Vagina (tissue), 2 donors: ENCODE measurements at places on chromosomes 4 and X.

DNA sequence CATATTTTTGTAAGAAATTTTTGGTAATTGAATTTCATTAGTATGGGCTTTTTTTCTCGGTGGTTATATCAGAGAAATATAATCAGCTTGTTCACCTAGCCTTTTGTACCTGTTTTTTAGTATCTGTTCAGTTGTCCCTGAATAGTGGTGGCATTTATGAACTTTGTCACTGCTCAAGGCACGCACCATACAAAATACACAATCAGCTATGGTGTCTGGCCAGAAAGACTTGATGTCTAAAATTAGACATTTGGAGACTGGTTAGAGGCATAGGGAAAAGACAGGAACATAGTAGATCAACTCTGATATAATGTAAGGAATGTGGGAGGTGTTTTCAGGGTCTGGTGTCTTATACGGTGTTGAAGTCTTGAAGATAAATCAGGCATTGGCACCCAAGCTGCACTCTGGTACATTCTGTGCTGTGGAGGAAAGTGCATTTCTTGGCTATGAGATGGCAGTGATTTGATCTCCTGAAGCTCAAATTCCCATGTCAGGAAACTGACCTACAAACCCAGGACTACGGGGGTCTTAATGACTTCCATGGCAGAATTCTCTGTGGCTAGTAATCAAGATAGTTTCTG, 3.6 kb downstream of the ART3 start:
- no peak for DNase-seq

- DNase-seq: no peak
Observed at GRCh38 chrX:123188081-123188480, 4.0 kb downstream of the GRIA3 start.

- DNase-seq: no peak
Observed at GRCh38 chr4:121632636-121633035, 64.1 kb downstream of the ANXA5 start.

DNA sequence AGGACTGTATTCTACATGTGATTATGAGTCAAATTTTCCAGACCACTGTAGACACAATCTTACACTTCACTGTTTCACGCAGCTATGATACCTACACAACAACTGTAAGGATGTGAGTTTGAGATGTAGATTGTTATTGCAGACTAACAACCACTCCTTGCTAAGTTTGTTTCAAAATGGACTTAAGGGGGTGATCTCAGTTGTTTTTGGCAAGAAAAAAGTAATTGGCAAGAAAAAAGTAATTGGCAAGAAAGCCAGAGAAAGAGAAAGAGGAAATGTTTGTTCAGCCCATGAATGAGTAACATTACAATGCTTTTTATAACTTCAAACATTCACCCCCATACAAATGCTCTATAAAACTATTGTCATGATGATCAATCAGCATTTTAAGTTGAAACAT, 466.4 kb downstream of the DMD start:
- no peak for DNase-seq

DNA sequence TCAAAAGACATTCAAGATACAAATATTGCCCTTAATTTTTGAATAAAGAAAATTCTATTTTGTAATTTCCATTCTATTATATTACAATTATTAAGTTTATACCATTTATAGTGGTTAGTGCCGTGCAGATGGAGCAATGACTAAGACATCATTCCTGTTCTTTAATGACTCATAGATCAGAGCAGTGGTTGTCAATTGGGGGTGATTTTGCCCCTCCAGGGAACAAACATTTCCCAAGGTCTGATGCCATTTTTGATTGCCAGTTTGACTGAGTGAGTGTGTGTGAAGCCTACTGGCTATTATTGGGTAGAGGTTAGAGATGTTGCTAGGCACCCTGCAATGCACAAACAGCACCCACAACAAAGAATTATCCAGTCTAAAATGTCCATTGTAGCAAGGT, 97.9 kb upstream of the DDIT4L start:
- no peak for DNase-seq

DNA sequence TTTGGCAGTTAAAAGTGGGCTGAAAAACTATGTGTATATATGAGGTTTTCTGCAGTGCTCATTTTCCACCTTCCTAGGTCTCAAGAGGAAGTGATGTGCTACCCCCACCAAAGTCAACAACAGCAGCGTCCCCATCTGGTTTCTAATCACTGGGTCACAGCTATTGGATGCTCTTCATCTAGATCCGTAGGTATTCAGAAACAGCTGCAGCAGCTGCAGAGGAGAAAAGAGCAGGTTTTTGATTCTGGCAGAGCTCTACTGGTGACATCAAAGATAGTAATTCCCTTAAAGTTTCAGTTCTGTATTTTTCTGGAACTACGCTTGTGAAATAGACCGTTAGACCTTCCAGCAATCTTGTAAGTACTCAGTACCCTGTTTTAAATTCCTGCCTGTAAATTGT, 5.8 kb upstream of the GUCY2F start:
- no peak for DNase-seq

- no peak for DNase-seq
Observed at GRCh38 chr4:30802622-30803323, 82.6 kb downstream of the PCDH7 start.

DNA sequence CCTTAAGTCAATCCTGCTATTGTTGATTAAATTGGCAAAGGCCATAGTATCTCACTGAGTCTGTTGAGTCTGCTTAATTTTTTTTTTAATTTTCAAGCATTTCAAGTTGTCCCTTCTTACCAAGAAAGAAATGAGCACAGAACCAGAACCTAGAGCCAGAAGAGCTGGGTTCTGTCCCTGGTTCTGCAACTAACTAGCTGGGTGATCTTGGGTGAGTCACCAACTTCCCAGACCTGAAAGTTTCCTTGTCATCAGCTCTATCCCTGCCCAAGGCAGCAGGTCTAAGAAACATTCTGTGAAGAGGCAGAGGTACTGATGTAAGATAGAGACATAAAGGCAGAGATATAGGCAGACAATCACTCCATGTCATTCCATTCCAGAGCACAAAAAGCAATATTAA, 17.3 kb downstream of the TEC start:
- DNase-seq: no peak

GRCh38 chr4:124067046-124067445, 645.5 kb downstream of the ANKRD50 start:
- DNase-seq: no peak

GRCh38 chrX:122856205-122856604, 327.9 kb upstream of the GRIA3 start:
- no peak for DNase-seq

DNA sequence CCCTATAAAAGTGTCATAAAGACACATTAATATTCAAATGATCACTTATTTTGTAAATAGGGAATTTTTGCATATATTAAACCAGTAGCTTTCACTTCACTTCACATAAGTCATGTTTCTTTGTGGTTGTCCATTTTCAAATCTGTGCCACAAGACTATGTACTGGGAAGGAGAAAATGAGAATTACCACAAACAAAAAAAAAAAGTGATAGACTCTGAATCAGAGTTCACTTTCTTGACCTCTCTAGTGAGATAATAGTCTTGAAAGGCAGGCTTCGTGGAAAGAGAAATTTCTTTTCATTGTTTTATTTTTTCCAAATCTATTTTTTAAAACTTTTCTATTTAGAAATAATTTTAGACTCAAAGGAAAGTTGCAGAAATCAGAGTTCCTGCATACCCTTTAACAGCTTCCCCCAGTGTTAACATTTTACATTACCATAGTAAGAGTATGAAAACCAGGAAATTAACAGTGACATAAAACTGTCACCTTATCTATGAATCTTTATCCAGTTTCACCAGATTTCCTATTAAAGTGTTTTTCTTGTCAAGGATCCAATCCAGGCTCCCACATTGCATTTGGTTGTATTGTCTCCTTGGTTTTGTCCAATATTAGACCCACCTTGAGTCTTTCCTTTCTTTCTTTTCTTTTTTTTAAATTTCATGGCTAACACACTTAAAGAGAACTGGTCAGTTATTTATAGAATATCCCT, 215.4 kb upstream of the PGRMC2 start:
- no peak for DNase-seq

- DNase-seq: no peak
Observed at GRCh38 chrX:68307769-68308168, 125.5 kb downstream of the OPHN1 start.

DNA sequence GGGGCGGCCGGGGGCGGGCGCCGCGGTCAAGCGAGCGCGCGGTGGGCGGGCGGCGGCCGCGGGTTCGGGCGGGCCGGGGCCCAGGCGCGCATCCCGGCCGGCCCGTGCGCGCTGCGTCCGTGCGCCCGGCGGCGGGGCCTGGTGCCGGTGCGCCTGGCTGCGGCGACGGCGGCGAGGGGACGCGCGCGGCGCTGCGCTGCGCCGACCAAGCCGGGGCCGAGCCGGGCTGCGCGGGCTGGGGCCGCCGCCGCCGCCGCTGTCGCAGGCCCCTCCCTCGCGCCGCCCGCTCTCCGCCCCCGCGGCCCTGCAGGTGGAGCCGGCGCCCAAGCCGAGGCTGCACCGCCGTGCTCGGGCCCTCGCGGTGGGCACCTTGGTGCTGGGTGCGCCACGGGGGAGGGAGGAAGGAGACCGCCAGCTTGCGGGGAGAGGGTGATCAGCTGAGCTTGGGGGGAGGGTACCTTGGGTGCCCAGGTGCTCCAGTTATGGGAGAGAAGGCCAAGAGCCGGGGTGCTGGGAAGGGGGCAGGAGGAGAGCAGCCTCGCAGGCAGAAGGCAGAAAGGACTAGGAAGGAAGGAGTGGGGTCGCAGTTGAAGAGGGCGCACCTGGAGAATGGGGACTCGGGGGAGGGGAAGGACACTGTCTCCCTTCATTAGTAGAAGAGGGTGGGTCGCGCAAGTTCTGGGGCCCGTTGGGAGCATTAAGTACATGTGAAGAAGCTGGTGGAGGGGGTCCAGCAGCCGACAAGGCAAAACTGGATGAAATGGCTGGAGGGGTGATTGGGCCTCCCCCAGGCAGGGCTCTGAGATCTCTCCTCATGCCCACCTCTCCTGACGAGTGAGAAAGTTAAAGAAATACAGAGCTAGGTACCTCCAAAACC, at the start of gene PPP2R2C:
Gene PPP2R2C, minus strand, starts transcription at position 228 of the 877 bp plus-strand sequence. CDS start 385 bp downstream, outside the sequence.
- peak; percentile 65 for DNase-seq

DNA sequence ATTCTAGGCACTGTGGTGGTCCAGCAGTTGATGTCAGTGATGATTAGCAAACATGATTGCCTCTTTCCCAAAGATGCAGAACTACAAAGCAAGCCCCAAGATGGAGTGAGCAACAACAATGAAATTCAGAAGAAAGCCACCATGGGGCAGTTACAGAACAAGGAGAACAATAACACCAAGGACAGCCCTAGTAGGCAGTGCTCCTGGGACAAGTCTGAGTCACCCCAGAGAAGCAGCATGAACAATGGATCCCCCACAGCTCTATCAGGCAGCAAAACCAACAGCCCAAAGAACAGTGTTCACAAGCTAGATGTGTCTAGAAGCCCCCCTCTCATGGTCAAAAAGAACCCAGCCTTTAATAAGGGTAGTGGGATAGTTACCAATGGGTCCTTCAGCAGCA, 365.3 kb downstream of the MAPK10 start:
- no peak for DNase-seq

- DNase-seq: no peak
Observed at GRCh38 chr4:54041933-54042332, 22.5 kb downstream of the CHIC2 start.

GRCh38 chrX:10854594-10854993, 234.2 kb upstream of the MID1 start:
- no peak for DNase-seq

- DNase-seq: no peak
Observed at GRCh38 chr4:42995343-42995944, 102.9 kb downstream of the GRXCR1 start.

GRCh38 chr4:128287141-128287870, at the start of gene PGRMC2:
PGRMC2 (minus strand) TSS chr4:128287813; CDS start chr4:128287790, 23 bp downstream.
- DNase-seq: no peak

- no peak for DNase-seq
Observed at GRCh38 chrX:30935985-30936384, 46.9 kb upstream of the TAB3 start.

- DNase-seq: no peak
Observed at GRCh38 chr4:1333256-1333655, 13.8 kb upstream of the UVSSA start.

DNA sequence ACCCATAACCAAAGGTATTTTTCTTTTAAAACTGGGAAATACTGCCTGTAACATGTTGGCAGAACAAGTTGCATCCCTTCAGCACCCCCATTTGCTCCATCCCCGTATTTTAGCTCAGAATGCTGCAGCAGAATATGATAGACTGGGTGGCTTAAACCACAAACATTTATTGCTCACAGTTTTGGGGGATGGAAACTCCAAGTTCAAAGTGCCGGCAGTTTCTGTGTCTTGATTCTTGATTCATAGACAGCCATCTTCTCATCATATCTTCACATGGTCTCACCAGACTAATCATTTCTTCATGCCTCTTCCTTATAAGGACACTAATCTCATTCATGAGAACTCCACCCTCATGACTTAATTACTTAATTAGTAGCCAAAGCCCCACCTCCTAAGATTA, 10.5 kb upstream of the INPP4B start:
- no peak for DNase-seq

- DNase-seq: no peak
Observed at GRCh38 chr4:13782231-13782630, 154.7 kb upstream of the BOD1L1 start.

GRCh38 chr4:158801677-158802076, 32.9 kb downstream of the FNIP2 start:
- DNase-seq: no peak
